Stimulated activated CD4-positive, alpha-beta T cell treated with anti-CD3 and anti-CD28 coated beads, Interleukin-1b, Interleukin-23, amount 100 ng/mL, for 24 hours (primary cell): ENCODE measurements at places on chromosomes 12 and 14.
A peak's percentile ranks its signal among the peaks of the same experiment; 100 is the strongest.

DNA sequence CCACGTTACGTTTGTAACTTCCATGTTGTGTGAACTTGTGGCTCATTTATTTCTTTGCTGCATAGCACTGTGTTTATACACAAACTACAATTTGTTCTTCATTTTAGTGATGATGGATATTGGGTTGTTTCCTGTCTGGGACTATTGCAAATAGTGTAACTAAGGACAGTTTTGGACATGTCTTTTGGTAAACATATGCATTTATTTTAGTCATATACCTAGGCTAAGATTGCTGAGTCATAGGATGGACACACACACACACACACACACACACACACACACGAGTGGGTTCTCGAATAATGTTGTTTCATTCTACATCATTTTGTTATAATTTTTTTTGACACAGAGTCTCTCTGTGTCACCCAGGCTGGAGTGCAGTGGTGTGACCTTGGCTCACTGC is 123.5 kb upstream of the CAND1 start:
- no peak for DNase-seq

- no peak for DNase-seq
Measured at GRCh38 chr12:112820796-112821195, 29.2 kb downstream of the RPH3A start.

- DNase-seq = no peak
Measured at GRCh38 chr12:122138181-122138580, 35.8 kb downstream of the IL31 start.

DNA sequence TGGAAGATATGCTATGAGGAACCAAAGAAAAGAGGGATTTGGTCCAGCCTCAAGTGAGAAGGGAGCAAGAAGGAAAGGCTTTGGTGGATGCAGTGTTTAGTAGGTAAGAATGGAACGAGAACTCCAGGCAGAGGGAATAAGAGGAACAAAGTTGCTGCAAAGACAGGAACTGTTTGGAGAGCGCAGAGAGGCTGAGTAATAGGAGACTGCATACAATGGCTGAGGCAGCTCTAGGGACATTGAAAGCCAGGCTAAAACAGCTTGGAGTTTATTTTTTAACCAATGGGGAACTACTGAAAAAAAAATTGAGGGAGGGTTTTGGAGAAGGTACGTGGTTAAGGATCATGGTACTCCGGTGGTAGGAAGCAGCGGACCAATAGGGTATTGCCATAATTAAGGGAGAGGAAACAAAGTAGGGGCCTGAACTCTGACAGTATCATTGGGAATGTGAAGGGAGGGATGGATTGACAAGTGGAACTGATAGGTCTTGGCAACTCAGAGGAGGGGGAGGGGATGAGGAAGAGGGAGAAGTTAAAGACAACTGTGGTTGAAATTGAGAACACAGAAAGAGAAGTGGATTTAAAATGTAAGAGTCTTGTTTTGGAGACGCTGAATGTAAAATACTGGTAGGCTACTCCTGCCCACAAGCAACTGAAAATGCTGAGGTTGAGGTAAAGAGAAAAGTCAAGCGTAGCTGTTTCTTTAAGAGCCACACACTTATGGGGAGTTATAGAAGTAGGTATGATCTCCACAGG is 4.8 kb downstream of the ASCL4 start:
- DNase-seq = no peak

DNA sequence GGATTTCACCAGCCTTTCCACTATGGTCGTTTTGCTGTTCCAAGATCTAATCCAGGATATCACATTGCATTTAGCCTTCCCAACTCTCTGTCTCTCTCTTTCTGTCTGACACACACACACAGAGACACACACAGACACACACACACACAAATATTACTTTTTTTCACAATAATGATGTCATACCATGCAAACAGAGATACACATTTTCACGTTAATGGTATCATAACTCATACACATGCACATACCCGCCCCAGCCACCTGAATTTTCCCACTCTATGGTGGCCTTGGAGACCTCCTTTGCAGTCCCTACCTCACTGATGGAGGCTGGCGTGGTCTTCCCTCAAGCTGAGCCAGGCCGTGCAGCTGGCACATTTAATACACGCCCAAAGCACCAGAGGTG is 7.2 kb upstream of the MYL2 start:
- no peak for DNase-seq

- DNase-seq = no peak
Measured at GRCh38 chr14:48690349-48690748, 895.8 kb downstream of the RPS29 start.

- no peak for DNase-seq
Measured at GRCh38 chr14:71645656-71646055, 286.6 kb upstream of the RGS6 start.

GRCh38 chr12:66388517-66388916 is 86.2 kb downstream of the HELB start:
- no peak for DNase-seq

- no peak for DNase-seq
Measured at GRCh38 chr12:127230843-127231260, 1036.1 kb upstream of the TMEM132C start.

DNA sequence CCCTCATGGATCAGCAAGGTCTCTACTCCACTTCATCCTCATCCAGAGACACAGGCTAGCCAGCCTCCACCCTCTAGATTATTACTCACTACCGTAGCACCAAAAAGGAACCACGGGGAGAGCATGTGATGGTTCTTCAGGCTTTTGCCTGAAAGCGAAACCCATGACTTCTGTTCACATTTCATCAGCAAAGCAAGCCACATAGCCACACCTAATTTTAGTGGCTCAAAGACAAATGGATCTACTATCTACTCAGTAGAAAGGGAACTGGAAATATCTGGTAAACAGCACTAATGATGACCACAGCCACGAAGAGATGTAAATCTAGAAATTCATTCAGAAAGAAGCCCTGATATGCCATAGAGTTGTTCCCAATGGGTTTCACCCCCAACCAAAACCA is 51.4 kb downstream of the VCPKMT start:
- no peak for DNase-seq

- no peak for DNase-seq
Measured at GRCh38 chr14:51653775-51654532, 2.2 kb downstream of the FRMD6 start.

DNA sequence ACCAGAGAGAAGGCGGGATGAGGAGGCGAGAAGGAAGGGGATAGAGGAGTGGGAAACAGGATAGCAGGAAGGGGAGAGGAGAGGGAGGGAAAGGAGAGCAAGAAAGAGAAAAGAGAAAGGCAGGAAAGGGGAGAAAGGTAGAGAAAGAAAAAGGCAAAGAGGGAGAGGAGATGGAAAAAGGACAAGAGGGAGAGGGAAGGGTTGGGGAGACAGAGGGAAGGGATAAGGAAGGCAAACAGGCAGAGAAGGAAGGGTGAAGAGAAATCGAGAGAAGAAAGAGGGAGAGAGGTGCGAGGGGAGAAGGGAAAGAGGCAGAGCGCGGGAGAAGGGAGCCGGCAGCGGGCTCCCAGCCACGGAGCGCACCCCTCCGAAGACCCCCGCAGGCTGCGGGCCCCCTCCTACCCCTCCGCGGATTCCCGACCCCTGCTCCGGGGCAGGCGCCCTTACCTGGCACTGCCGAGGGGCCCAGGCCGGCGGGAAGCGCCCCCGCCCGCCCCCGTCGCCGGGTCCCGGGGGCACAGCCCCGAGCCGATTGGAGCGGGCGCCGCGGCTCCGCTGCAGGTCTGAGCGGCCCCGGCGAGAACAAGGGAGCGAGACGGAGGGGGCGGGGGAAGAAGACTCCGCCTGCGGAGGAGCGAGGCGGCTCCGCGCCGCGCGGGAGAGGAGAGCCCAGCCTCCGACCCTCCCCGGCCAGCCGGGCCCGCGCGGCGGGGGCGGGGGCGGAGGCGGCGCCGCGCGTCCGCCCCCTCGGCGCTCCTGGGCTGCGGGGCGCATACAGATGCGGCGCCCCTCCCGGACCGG is at the start of gene CDH24:
Gene CDH24, minus strand, starts transcription at position 565 of the 801 bp plus-strand sequence. CDS start 1,787 bp downstream, outside the sequence.
- DNase-seq = peak; percentile 59

GRCh38 chr14:80496090-80496489 is 284.8 kb upstream of the DIO2 start:
- no peak for DNase-seq

DNA sequence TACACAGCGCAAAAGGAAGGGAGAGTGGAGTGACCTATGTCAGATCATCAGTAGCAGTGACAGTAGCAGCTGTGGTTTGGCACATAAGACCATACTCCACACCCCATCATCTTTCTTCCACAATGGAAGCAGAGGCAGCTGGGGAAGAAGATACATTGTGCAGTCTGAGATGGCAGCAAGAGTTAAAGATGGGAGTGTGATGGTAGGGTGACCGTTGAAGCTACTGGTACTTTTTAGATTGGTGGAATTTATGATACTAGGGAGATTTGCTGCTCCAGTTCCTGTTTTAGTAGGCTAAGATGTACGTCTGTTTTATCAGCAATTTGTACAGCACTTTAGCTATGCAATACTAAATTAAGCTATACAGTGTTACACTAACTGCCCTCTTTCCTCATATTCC is 291.0 kb downstream of the FUT8 start:
- no peak for DNase-seq

DNA sequence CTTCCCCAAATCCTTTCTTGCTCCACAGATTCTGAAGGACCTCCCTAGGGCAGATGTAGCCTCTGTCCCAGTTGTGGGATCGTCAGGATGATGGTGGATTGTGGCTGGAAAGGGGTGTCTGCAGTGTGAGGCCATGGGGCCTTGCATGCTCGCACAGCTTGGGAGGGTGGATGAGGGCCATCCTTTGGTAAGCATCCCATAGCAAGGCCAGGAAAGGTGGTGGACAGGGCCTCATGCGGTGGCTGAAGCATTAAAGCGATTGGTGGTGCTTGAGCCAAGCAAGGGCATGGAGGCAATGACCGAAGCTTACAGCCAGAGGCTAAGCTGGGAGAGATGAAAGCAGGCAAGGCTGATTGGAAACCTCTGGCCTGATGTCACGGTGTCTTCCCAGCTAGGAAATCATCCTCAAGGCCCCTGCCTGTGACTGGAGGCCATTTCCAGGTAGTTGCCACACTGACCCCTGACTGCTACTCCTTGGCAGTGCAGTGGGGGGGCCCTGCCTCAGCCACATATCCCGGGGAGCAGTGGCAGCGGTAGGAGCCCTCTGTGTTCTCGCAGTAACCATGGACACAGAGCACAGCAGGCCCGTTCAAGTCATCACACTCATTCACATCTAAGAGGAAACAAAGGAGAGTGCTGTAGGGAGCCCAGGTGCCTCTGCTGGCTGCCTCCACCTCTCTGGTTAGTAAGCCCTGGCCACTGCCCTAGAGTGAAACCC is 7.0 kb downstream of the ISCA2 start:
- no peak for DNase-seq

DNA sequence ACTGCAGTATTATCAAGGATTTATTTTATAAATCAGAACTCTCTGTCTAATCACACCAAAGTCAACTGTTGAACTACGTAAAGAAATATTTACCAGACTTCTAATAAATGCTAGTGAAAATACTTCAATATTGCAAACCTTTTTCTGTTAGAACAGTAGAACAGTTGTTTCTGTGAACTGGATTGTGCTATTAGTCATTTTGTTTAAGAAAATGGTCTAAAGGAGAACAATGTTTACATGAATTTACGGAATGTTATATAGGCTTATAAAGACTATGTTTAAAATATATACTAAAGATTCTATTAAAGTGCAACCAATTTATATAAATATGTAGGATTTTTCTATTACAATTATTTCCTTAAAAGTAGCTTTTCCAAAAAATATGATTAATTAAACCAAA is 471.4 kb downstream of the FSCB start:
- no peak for DNase-seq

GRCh38 chr14:64114166-64114565 is 180.0 kb downstream of the ESR2 start:
- DNase-seq = no peak

DNA sequence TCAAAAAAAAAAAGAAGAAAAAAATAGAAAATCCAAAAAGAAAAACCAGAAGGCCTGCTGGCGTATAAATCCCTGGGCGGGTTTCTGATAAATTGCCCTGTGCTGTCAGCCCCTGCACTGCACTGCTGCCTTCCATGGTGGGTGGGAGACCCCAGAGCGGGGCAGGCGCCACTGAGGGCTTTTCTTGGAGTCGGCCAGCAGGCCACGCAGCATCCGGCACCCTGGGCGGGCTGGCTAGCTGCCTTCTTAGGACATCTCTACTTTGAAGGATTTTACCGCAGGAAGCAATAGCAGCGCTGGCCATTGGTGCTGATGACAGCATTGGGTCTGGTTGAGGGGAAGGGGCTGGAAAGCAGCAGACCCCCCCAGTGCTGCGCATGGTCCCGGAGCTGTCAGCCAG is 29.1 kb downstream of the IL31 start:
- no peak for DNase-seq

DNA sequence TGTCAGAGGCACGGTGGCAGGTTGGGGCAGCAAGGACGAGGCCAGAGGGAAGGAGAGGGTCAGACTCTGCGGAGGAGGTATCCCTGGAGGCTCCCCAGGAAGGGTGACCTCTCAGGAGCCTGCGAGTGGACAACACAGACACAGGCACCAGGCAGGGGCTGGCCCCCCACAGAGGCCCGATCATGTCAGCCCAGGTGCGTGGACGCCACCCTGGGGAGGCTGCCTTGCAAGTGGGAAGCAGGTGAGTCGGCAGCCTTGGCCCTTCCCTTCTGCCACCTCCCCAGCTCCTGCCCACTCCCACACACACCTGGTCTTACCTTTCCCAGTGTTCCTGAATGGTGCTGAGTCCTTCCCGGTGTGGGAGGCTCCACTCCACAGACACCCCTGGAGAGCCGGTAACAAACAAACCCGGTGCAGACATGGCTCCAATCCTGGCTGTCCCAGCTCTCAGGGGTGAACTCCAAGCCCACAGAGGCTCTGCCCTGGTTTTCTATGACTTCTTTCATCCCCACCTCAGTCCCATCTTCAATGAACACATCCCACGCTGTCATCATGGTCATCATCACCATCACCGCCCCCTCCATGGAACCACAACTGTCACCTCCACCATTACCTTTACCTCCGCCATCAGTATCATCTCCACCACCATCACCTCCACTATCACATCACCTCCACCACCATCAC is 5.2 kb downstream of the ZBTB42 start:
- no peak for DNase-seq

DNA sequence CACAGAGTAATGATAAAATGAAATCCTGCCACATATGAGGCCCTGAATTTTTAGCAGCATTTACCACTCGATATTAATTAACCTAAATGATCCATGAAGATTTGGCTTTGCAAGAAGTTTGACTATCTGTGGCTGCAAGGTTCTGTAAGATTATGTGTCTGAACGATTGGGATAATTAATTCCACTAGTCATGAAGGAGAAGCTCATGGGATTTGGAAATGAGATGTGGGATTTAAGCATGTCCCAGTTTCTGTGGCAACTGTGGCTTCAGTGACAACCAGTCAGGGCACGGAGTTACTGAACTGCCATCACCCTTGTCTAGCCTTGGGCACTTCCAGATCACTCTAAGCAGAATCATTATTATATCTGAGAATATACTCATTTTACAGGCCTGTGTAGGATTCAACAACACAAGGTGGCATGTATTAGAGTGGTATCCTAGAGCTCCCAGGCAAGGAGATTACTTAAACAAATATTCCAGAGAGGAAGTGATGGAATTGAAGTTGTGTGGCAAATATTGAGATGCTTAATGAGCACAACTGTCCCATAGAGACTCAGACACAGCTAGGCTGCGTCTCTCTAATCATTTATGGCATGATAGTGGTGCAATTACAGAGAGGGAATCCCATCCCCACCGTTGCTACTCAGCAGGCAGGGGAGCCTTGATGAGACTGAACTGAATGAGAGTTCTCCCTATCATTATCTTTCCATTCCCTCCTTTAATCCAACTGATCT is 205.0 kb upstream of the KRR1 start:
- DNase-seq = no peak
